Stimulated activated CD8-positive, alpha-beta memory T cell treated with anti-CD3 and anti-CD28 coated beads, Interleukin-4, amount 100 ng/mL, for 1 hour (primary cell): ENCODE measurements at places on chromosomes 1 and 21.

DNA sequence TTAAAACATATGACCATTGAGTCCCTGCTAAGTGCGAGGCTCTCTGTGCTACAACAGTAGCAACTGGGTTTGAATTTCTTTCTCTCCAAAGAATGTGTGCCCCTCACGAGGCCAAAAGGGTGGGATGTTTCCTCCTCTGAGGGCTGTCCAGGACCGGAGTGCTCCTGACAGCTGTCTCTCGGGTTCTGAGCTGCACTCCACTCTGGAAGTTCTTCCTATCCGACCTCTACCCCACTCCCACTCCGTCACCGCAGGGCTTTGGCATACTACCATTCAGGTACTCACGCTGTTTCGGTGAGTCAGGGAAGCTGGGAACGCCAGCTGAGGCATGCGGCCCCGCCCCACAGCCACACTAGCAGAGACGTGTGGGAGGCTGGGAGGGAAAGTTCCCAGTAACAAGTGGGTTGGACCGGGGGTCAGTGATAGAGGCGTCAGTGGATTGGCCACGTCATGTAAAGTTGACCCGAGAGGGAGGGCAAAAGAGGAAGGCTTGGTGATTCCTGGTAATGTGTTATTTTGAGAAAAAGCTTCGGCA is 705 bp upstream of the SLC50A1 start:
- DNase-seq, result no peak

- peak; percentile 25 for DNase-seq
Measured at GRCh38 chr1:231866392-231867331, 240.1 kb downstream of the DISC1 start.

- DNase-seq, result no peak
Measured at GRCh38 chr1:21255943-21256320, 34.3 kb downstream of the ECE1 start.

GRCh38 chr1:55378582-55378981 is 163.4 kb upstream of the USP24 start:
- no peak for DNase-seq

- DNase-seq, result no peak
Measured at GRCh38 chr1:114648503-114648902, 21.3 kb downstream of the DENND2C start.

DNA sequence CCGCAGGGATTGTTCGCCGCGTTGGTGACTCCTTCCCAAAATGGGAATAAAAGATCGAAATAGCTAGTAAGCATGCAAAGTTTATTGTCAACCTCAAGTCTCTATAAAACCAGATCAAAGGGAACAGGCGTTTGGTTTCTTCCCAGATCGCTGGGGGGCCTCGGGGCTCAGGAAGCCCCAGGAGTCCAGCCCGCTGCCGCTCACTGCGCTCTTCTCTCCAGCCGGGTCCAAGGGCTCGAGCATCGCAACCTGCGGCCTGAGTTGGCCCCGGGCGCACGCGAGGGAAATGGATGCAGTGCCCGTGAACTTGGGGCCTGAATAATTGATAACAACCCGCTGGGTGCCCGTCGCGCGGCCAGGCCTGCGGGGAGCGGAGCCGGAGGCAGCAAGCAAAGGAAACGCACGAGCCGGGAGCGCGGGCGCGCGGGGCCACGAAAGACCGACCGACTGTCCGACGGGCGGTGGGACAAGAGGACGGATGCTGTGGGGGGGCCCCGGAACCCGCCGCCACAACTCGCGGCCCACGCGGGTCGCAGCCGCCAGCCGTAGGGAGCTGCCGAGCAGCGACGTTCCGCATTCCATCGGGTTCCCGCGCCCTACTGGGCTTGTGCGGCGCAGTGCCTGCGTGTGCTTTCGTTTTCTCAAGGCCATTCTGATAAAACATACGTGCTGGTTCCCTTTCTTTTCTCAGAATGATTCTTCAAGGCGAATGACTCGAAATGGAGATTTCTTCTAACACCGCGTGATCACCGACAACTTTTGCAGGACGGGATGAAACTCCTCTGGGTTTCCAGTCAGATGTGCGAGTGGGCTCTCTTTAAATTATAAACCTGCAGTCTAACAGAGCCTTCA is 14.0 kb upstream of the ALX3 start:
- DNase-seq, result no peak

DNA sequence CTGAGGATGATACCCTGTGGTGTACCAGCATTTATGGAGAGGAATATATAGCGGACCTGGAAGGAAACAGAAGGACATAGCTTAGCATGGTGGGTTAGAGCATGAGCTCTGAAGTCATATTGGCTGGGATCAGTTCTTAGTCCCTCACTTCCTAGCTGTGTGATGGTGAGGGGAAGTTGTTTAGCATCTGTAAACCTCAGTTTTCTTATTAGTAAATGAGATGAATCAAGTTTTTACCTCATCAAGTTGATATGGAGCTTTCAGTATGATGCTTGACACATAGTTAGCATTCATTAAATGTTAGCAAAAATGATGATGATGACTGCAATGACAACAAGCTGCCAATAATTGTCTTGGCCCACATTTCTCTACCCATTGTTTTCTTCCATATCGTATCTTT is 84.8 kb downstream of the NEK7 start:
- no peak for DNase-seq

- DNase-seq, result no peak
Measured at GRCh38 chr1:35674111-35674510, 32.8 kb upstream of the PSMB2 start.

- DNase-seq, result no peak
Measured at GRCh38 chr1:12166834-12167492, at the start of gene TNFRSF1B. Gene TNFRSF1B, plus strand, starts transcription at chr1:12166991. Its CDS starts 101 bp downstream, at chr1:12167092.

- no peak for DNase-seq
Measured at GRCh38 chr1:234069760-234070159, 165.3 kb downstream of the SLC35F3 start.

- DNase-seq, result no peak
Measured at GRCh38 chr1:236810018-236810417, 14.9 kb downstream of the MTR start.

DNA sequence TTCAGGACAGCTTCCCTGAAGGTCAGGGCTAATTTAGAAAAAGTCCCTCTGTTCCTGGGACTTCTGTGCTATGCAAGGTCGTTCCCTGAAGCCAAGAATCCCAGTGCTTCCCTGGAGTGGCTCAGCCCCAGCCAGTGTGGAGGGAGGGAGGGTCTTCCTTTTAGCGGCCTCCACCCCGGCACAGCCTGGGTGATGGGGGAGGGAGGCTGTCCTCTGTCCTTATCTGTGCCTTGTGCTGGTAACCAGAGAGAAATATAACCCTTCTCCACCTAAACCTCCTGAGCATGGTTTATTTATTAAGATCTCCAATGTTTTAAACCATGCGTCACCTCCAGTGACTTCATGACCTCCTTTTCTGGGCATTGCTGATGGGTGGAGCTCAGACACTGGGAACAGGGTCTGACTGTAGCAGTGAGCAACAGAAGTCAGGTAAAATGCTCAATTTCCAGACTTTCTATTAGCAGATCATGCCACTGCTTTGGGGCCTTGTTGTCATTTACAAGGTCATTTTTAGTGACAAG is 157.1 kb downstream of the DSCAM start:
- DNase-seq, result no peak

- no peak for DNase-seq
Measured at GRCh38 chr1:113388621-113389358, 1.5 kb upstream of the MAGI3 start.

GRCh38 chr1:212749821-212750535 is 41.6 kb downstream of the NSL1 start:
- DNase-seq, result no peak

GRCh38 chr21:43829575-43830119 is 35.4 kb upstream of the AGPAT3 start:
- DNase-seq, result no peak

DNA sequence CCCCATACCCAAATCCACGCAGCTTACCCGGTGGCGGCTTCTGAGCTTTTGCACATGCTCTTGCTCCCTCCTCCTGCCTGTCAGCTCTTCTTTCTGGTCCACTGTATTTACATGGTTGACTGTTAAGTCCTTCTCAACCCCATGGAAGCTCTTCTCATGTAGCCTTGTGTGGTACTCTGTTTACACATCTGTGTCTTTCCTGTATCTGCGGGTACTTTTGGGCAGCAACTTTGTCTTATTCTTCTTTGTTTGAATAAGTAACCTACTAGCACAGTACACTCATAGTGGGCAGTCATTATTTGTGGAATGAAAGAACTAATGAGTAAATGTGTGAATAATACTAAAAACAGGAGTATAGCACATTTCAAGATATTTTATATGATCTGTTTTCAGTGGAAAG is 88.5 kb upstream of the GPR88 start:
- no peak for DNase-seq

GRCh38 chr1:215567491-215568298 is 591 bp downstream of the KCTD3 start:
- DNase-seq, result no peak

DNA sequence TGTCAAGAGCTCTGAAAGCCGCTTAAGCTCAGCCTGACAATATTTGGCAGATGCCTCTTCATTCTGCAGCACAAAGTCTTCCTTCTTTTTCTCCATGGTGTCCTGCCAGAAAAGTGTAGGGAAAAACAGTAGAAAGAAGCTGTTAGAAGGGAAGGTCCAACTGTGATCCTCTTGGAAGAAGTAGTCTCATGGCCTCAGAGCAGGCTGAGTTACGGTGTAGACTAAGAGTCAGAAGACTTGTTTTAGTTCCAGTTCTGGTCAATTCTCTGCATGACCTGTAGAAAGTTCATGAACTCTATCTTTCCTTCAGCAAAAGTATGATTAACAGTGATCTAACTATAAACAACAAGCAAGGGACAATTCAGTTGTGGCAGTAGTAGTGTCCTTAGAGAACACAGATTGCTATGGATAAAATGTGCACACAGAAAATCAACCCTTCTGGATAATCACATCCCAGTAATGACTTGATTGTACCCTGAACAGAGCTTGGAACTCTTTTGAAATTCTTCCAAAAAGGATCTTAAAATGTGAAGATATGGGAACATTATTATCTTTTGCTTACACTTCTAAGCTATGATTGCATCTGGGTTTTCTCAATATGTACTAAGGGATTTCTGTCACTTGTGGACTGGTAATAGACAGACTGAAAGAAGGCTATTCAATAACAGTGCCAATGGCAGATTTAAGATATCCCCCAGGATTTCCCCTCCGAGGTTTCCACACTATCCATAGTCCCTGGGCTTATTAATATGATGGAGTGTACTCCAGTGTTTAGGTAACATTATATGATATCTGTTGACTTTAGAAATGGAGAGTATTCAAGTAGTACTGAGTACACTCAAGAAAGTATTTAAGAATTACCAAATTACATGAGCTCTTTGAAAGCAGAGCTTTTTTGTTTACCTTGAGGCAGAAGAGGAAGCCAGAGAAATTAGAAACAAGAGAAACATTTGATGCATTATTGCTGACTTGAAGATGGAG is 22.1 kb upstream of the GBP2 start:
- no peak for DNase-seq

- no peak for DNase-seq
Measured at GRCh38 chr1:201781437-201781836, 47.5 kb upstream of the IPO9 start.

- DNase-seq, result peak; percentile 19
Measured at GRCh38 chr1:168084396-168085231, 52.1 kb downstream of the GPR161 start.

DNA sequence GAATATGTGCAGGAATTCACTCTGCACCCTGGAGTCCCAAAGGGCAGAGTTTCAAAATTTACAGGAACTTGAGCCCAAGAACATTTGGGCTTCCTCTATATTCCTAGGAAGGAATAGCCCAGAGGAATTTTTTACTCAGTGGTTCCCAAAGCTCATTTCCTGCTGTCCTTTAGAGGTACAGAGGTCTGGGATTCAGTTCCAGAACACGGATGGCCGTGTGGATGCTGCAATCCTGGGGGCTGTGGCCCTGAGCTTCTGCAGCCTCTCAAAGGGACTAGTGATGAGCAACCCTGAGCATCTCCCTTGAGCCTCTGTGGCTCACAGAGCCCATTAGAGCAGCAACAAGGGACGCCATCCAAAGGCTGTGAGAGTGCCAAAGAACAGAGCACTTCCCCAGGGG is 10.1 kb upstream of the RHOU start:
- DNase-seq, result no peak

- DNase-seq, result no peak
Measured at GRCh38 chr1:172883844-172884243, 166.9 kb downstream of the TNFSF18 start.

GRCh38 chr1:246582301-246583055 is 16.2 kb downstream of the CNST start:
- no peak for DNase-seq

DNA sequence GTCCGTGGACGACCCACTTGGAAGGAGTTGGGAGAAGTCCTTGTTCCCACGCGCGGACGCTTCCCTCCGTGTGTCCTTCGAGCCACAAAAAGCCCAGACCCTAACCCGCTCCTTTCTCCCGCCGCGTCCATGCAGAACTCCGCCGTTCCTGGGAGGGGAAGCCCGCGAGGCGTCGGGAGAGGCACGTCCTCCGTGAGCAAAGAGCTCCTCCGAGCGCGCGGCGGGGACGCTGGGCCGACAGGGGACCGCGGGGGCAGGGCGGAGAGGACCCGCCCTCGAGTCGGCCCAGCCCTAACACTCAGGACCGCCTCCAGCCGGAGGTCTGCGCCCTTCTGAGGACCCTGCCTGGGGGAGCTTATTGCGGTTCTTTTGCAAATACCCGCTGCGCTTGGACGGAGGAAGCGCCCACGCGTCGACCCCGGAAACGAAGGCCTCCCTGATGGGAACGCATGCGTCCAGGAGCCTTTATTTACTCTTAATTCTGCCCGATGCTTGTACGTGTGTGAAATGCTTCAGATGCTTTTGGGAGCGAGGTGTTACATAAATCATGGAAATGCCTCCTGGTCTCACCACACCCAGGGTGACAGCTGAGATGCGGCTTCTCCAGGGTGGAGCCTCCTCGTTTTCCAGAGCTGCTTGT is 32.4 kb downstream of the PRMT2 start:
- no peak for DNase-seq

DNA sequence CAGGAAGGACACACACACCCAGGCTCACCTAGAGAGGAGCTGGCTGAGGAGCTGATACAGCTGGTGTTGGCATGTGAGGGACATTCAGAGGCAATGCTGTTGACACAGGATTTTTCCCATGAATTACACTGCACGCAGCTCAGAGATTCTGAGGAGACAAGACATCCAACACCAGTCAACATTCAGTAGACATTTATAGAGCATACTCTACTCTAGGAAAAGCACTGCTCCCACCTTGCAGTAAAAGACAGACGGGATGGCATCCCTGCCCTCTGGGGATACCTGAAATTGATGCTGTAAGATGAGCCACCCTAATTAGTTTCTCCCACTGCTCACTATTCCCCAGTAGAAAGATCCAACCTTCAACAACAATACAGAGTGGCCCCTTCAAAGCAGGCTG is 5.1 kb downstream of the LYPD8 start:
- no peak for DNase-seq

DNA sequence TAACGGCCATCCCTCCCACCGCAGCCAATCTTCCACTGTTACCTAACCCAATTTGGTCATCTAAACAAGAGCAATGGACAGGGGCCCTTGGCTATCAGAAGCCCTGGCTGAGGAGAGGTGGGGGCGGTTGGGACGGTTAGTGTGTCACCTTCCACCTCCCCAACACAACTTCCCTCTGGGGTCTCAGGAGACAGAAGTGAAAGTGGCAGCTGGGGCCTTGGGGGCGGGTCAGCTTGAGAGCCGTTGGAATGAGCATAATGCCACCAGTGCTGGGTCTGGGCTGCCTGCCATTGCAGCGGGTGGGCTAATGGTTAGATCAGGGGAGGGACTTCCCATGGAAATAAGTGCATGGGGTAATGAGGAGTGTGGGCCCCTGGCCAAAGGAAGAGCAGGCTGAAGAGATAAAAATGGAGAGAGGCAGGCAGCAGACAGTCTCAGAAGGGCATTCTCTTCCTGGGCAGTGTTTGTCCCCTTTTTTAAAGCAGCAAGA is 7.9 kb downstream of the MEF2D start:
- no peak for DNase-seq

GRCh38 chr1:15799928-15800835 is 7.3 kb downstream of the UQCRHL start:
- no peak for DNase-seq

GRCh38 chr1:57319165-57319564 is 104.7 kb downstream of the DAB1 start:
- DNase-seq, result no peak
